ENCODE measurements at places on chromosomes 2 and 18.

- DNase-seq: no peak
These were observed 33.4 kb downstream of the NCK2 start for GRCh38 chr2:105778080-105778607.

DNA sequence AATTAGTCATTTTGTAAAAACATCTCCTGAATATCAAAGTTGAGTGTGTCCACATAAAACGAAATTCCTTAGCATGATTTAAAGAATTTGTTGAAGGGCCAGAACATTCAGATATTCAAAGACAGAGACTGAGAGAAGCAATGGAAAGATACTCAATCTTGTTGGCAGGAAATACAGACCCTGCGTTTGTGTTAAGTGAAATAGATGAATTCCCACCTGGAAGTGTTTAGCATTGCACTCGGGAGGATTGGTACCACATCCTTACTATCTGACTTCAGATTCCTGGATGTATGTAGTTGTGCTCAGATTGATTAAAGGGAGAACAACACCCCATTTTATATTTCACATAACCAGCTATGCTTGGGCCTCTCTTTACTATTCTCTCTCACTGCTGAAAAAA lies 9.7 kb upstream of the ARL5A start:
- no peak for DNase-seq

DNA sequence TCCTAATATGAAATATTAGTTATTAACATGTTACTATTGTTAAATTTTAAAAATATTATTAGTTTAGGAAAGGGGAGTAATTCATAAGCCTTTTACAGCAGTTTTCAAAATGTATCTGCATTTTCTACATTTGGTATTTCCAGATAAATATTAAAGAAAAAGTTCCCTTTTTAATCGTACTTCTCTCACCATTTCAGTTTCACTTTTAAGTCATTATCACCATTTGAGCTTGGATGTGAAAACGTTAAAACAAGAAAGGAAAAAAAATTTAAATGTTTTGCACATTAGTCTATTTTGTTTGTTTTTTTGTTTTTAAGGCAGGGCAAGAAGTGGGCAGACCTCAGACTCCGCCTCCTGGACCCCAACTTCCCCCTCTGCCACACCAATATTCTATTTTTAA lies 3.3 kb upstream of the SRSF7 start:
- DNase-seq: no peak

- DNase-seq: no peak
These were observed 248.1 kb upstream of the SALL3 start for GRCh38 chr18:78731398-78732032.

DNA sequence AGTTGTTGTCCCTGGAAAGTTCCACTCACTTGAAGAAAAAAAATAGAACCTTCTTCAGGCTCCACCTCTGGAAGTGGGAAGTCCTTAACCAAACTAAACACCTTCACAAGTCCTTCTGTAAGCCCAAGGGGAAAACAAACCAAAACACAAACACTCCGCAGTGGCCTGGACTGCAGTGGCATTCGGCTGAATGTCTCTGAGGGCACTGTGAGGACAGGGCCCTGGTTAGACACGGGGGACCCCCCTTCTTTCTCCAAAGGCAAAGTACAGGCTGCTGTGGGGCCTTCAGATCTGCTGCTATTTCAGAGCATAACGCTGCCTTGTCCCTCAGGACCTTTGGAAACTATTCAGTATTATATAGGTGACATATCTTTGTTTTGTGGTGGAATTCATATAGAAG lies 28.1 kb downstream of the FOSL2 start:
- no peak for DNase-seq

DNA sequence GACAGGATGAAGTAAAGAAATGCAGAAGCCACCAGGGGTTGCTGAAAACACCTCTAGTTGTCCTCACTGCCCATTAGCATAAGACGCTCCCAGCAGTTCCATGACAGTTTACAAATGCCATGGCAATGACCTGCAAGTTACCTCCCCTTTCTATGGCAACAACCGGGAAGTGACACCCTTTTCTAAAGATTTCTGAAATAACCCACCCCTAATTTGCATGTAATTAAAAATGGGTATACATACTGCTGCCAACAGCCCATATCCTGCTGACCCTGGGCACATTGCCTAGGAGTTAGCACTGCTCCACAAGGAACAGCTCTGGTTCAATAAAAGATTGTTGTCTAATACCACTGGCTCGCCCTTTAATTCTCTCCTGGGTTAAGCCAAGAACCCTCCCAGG lies 178.3 kb upstream of the LRATD1 start:
- DNase-seq: no peak

GRCh38 chr18:75249672-75250470 lies 39.3 kb downstream of the TSHZ1 start:
- DNase-seq: no peak

- DNase-seq: no peak
These were observed 137.5 kb downstream of the PHLPP1 start for GRCh38 chr18:62852851-62853250.

DNA sequence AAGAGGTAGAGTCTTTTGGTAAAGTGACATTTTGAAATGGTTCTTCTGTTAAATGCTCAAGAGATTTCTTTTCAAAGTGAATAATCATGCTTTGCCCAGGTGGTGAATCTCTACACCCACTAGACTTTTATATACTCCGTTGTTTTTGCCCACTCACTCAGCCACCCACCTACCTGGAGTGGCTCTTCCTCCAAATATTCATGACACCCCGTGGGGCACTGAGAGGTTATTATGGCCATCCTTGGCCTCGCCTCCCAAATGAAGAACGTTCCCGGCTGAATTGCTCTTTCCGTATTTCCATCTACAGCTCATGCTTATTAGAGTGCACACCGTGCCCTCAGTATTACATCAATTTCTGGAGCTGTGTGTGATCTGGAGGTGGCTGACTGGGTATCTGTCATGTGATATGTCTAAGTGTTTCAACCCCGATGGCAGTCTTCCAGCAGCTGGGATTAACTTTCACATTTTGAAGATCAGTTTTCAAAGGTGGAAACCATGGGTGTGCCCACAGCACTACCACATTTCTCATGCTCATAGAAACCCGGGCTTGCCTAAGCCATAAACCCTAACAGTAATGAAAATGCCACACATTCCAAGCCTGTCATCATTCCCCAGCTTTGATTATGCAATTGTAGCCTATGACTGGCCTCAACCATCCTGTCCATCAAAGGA lies 406.6 kb upstream of the MMADHC start:
- no peak for DNase-seq

DNA sequence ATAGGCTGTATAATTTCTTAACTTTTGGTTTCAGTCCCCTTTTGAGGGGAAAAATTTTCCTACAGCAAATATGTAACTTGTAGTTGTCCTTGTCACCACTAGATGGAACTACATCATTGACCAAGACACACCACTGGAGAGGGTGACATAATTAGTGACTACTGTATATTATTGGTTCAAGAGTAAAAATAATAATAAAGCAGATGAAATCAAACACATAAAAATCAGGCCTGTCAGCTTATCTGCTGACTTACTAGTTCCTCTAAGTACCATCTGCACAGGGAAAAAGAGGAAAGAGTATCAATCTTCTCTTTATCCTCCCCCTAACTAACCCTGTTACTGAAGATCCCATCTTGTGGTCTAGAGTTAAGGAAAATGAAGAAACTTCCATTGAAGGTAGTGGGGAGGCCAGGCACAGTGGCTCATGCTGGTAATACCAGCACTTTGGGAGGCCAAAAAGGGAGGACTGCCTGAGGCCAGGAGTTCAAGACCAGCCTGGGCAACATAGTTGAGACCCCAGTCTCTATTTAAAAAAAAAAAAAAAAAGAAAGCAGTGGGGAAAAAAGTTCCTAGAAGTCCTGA lies 29.6 kb upstream of the ENOSF1 start:
- DNase-seq: no peak

DNA sequence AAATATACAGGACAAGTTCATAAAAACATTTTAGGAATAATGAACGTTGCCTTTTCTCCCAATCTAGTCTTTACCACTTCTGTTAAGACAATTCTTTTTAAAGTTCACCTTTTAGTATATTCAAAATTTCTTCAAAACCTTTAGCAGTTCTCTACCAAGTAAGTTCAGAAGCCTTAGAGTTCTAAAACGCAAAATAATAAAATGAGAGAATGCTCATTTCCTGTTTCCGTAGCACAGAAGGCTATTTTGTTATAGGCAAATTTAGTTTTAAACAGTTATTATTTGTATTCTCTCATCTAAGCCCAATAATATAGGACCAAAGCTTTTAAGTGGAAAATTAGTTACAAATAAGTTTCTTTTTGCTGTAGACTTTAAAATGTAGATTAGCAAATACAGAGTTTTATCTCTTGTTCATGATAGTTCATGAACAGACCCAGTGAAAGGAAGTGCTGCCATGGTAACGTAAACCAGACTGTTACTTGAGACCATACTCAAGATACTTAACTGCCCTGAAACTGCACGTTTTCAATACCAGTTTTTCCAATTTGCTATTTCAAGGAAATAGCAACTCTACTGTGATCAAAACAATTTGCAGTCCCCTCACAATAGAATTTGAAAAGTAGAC lies 173.1 kb upstream of the STON1 start:
- DNase-seq: no peak

DNA sequence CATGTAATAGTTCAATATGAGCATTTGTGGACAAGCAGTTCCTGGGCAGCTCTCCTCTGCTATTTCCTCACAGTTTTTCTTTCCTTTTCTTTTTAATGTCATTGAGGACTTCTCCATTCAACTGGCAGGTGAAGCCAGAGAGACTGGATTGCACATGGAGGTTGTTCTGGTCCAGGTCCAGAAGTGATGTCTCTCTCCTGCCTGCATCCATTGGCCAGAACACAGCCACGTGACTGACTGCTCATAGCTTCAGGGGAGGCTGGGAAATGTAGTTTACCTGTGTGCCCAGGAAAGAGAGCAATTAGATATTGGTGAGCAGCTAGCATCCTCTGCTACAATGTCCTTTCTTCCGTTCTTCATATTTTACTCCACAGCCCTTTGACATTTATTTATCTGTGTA lies 20.2 kb upstream of the ADAM23 start:
- no peak for DNase-seq

DNA sequence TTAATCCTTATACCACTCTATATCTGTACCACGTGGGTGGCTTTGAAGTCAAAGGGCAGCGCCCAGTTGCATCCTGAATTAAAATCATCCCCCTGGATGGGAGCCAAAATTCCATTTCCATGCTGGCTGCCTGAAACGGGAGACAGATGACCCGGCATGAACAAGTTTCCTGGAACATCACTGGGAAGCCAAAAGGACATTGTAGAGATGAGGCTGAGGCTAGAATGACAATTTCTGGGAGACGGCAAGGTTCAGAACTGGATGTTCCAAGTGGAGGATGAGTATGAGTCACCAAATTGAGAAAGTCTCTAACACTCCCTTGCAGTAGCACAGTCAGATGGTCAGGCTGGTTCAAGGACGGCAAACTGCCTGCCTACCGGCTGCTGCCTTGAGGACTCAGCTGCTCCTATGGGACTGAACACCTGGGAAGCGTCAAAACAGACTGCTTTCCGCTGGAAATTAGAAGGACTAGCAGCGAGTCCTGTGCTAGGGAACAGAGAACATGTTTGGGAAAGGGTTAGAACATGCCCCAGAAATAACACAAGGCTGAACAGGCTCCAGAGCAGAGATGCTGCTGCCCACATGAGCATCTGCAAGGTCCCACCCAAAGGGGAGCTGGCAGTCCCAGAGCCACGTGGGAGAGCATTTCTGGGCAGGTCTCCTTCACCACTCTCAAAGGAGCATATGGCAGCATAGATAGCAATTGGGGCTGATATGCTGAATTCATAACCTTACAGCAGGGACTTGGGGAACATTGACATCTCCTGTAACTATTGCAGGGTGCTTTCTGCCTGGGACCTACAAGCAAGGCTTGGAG lies 32.0 kb downstream of the YPEL5 start:
- no peak for DNase-seq

- no peak for DNase-seq
These were observed 33.2 kb downstream of the ANKRD29 start for GRCh38 chr18:23629444-23629946.

GRCh38 chr2:12232876-12233275 lies 483.9 kb upstream of the TRIB2 start:
- no peak for DNase-seq

GRCh38 chr2:199484927-199485326 lies 27.2 kb upstream of the SATB2 start:
- DNase-seq: no peak

DNA sequence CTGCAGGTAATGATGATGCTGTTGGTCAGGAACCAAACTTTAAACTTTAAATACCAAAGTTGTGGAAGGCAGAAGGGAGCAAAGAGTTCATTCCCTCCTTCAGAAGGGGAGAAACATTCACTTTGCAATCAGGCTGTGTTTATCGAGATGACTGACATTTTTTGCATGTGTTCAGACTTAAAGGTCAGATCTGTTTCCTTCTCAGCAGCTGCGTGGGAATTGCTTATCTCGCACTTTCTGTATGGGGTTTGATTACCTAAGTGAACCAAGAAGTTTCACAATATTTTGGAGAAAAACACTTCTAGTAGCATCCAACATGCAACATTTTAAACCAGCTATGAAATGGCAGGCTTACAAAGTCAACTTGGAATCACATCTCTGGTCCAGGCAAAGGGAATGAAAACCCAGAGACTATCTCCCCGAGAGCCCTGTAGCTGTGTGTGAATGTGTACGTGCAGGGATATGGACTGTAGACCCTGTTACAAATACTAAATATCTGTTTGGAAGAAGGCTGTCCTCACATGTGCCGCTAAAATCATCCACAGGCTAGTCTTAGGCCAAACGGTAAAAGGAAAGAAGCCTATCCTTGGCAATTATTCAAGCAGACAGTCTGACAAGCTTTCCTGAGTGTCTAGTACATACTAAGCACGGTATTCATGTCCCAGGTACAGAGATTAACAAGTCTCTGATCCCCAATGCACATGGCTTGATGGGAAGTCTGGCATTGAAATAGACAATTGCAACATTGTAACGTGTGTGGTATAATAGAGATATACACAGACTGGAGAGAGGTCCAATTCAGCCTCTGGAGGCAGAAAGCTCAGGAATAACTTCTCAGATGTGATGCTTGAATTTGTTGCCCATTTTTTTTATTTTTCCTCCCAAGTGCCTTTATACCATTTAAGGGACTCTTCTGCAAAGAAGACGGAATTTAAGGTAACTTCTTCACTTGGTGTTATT lies 483.1 kb downstream of the DPP10 start:
- DNase-seq: no peak

GRCh38 chr2:82230406-82230805 lies 1925.9 kb upstream of the LRRTM1 start:
- no peak for DNase-seq
